NCI-H226 (cell line): ENCODE measurements at places on chromosomes 16 and 17.

DNA sequence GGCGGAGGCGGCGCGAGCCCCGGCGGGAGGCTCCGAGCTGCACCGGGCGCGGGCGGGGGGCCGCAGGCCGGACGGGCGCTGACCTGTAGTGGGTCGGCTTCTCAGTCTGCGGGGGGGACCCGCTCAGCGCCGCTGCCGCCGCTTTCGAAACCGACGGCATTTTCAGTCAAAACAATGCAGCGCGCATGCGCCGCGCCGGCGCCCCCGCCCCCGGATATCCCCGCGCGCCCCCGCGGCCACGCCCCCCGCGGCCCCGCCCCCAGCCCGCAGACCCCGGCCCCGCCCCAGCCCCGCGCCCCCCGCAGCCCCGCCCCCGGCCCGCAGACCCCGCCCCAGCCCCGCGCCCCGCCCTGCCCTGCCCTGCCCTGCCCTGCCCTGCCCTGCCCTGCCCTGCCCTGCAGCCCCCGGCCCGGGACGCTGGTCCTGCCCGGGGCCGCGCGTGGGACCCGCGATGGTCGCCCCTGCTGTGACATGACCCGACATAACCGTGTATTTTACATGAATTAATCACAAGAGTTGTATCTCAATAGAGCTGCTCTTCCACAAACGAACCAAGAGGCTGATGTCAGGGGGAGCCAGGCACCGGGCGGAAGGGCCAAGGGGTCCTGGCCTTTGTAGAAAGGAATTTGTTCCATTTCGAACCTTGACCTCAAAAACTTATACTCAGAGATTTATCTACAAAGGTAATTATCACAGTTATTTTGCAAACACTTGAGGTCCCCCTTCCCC is at the start of gene UNKL:
TSS of gene UNKL (minus strand) at position 173 of the 729 bp plus-strand sequence. CDS start at position 160, 13 bp downstream.
- no peak for DNase-seq

DNA sequence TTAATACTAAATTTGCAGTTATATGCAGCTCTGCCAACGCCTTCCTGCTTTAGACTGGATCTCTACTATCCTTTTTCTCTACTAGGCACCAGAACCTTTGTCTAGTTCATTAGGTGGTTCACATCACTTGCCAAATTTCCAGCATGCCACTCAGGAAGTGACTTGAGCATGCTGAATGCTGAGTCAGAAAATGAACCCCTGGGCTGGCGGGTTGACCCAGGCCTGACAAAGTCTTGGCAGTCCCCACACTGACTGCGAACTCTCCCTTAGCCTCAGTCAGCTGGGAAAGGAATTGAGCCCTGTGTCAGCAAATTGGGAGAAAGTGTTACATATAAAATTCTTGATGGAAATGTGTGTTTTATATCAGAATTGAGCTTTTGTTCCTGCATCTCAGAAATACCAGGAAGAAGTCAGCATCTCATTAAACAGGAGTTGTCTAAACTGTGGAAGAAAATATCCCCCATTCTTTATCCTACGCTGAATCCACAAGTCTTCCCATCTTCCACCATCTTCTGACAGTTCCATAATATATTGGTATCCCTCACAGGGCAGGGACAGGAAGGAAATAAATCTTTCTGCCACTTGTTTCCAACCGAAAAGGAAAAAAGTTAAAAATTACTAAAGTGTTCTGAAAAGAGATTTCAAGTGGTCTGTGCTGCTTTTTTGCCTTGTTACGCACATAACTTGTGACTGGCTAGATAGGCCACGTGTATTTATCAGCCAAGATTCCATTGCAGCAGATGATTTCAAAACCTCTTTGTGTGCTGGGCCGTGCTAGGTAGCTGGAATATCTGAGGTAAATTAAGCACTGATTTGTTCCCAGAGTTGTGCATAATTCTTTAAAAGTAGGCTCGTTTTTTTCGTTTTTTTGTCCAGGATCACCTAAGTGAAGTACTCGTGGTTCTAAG is 16.7 kb upstream of the SLC12A3 start:
- peak; percentile 54 for DNase-seq

- peak; percentile 76 for DNase-seq
These were observed 22.7 kb downstream of the TMEM114 start for GRCh38 chr16:8567355-8568230.

DNA sequence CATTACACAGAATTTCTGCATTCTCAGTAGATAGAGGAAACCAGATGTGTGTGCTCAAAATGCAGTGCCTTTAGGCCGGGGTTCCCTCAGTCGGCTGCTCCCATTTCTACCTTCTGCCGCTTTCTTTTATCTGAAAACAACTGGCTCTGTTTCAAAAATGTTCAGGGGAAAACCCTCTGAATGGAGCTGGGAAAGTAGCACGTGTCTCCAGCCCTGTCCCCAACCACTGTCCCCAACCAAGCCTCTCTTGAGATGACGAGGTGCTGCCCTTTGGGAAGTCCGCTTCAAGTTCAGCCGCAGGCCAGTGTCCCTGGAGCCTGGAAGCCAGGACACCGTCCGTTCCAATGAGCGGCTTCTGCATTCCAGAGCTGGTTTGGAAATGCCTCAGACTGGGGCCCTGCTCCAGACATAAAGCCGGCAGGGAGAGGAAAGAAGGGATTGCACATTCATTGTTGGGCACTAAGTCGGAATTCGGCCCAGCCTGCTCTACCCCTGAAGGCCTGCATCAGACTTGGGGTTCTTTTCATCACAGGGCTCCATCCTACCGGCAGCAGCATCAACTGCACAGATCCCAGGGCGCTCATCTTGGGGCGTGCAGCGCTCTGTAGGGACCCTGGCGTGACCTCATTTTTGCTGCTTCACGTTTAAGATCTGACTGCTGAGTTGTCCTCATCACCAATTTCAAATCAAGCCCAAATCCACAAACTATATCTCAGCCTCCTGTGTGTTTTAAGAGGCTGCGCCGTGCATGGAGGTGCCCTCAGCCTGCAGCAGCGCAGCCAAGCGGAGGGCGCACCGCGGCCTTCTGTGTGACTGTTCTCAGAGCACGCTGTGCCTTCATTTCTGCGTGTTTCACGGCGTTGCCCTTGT is 111.3 kb downstream of the BANP start:
- DNase-seq = peak; percentile 17

GRCh38 chr16:76816475-76816874 is 374.5 kb upstream of the MON1B start:
- no peak for DNase-seq

DNA sequence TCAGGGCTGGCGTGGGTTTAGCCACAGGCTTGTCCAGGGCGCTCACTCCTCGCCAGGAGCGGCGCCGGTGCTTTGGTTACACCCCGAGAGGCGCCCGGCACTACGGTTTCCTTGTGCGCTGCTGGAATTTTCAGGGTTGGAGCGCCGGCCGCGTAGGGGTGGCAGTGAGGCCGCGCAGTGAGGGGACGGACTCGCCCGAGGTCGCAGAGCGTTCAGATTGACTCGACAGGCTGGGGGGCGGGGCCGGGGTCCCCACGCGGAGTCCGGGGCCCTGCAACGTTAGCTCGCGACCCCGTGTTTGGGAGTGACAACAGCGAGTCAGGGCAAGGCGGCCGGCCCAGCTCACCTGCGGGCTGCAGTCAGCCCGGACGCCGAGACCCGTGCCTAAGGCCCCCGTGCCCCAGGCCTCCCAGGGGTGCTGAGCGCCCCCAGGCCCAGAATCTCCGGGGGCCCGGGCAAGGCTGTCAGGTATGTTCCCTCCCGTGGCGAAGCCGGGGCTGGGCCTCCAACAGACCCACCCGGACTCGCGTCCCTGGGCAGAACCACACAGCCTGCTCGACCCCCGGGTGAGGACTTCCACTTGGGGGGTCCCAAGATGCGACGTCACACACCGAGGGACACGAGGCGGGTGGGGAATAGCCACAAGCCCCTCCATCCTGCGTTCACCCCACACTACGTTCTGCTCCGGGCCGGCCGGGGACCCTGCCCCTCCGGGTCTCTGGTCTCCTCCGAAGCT is 1.3 kb upstream of the ACTG1 start:
- peak; percentile 69 for DNase-seq

DNA sequence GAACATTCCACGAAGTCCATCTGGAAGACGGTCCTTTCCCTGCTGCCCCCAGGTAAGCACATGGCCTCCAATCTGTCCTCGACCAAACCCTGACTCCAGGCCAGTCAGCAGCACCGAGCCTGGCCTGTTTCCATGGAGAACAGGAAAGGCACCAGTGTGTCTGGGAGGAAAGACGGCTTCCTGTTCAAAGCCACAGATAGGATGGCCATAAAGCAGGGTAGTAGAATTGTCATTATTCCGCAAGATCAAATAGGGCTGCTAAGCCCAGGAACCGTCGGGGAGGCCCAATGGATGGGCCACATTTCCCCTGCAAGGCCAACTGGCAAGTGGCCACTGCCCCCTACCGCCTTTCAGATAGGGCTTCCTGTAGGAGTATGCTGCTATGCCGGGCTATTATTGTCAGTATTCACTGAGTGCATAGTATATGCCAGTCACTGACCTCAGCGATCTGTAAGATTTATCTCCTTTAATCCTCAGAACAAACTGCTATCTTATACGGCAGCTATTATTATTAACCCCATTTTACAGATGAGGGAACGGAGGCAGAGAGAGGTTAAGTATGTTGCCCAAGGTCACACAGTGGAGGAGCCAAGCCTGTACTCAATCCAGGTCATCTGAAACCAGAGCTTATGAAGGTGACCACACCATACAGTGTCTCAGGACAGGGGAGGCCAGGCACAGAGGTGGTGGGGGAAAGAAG is 23.0 kb upstream of the PLCG2 start:
- no peak for DNase-seq

DNA sequence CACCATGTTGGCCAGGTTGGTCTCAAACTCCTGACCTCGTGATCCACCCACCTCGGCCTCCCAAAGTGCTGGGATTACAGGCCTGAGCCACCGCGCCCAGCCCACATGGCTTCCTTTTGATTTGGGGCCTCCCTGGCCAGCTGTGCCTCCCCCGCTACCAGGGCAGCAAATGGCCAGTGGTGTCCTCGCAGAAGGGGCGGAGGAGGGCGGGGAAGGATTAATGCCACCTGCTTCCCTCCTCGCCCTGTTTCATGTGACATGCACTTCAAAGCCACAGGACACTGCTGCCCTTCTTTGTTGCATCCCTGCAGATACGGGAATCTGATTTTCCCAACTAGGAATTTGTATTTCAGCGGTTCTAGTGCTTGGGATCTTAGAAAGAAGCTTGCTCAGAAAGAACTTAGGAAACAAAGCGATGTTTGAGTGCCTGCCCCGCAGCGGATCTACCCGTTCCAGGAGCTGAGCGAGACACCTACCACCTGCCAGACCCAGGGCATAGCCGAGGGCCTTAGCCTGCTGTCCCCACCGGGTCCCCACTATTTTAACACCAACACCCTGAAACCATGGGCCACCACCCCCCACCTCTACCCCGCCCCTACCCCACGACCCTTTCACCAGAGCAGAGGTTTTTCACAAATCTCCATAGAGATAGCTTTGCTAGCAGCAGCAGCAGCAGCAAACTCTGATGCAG is 37.7 kb upstream of the CCDC182 start:
- DNase-seq = no peak

DNA sequence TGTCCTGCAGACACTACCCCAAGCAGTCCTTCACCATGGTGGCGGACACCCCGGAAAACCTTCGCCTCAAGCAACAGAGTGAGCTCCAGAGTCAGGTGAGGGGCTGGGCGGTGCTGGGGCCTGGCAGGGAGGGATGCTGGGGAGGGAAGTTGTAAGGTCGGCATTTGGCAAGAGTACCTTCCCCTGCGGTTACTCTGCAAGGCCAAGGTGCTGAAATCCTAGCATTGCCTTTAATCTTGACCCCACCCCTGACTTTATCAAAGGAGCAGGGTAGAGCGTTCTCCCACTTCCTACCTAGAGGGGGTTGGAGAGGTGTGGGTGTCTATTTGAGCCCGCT is 20.5 kb downstream of the LASP1 start:
- DNase-seq = peak; percentile 47
